ENCODE measurements at places on chromosomes 16 and 17. TPM values are rescaled to one million over a fixed set of nuclear protein-coding genes. Genes with fewer than 3 reads are reported as not detected.

Gene AOC3
- under 0.01 TPM for total RNA-seq

Gene TM4SF5
- not detected for total RNA-seq

Gene DBNDD1
- 34.3 TPM for total RNA-seq

Gene SLC5A10
- total RNA-seq = not detected

Gene CTRB2
- not detected for total RNA-seq

Gene MYH13
- total RNA-seq = not detected

Gene HSF5
- under 0.01 TPM for total RNA-seq

Gene COTL1
- 137 TPM for total RNA-seq

Gene TMEM106A
- 6.5 TPM for total RNA-seq

Gene HS3ST2
- not detected for total RNA-seq

Gene PPY
- total RNA-seq = not detected

Gene PDE6G
- 0.86 TPM for total RNA-seq

Gene CCL5
- not detected for total RNA-seq

Gene MGAT5B
- total RNA-seq = 1.4 TPM

Gene CAPNS2
- total RNA-seq = 3.3 TPM

Gene TBC1D3E
- total RNA-seq = 0.53 TPM

Gene ABR
- 82.0 TPM for total RNA-seq

Gene MYH2
- total RNA-seq = not detected

Gene SLC47A1
- 8.6 TPM for total RNA-seq

Gene PLD6
- total RNA-seq = 2.1 TPM

Gene CNTNAP4
- total RNA-seq = not detected

Gene TLK2
- 58.2 TPM for total RNA-seq

Gene CA7
- not detected for total RNA-seq

Gene ARL5C
- not detected for total RNA-seq

Gene CDK12
- 49.2 TPM for total RNA-seq

Gene CDH8
- not detected for total RNA-seq

Gene CDRT15L2
- not detected for total RNA-seq

Gene ERN2
- total RNA-seq = not detected

Gene GPR142
- total RNA-seq = not detected

Gene RILP
- total RNA-seq = 12.9 TPM

Gene SDR42E2
- 0.07 TPM for total RNA-seq

Gene PRSS21
- total RNA-seq = 1.8 TPM

Gene SCGB1C2
- not detected for total RNA-seq

Gene PROCA1
- 1.3 TPM for total RNA-seq

Gene EPX
- not detected for total RNA-seq

Gene SLC35G6
- total RNA-seq = not detected

Gene OR1F1
- 0.14 TPM for total RNA-seq

Gene OTOP2
- total RNA-seq = not detected

Gene SAMD14
- total RNA-seq = 3.1 TPM

Data from thoracic aorta endothelial cell (primary cell).